ENCODE measurements at places on chromosomes 7 and 10.

GRCh38 chr7:121073463-121074099 lies 85.1 kb downstream of the CPED1 start:
- no peak for DNase-seq

GRCh38 chr10:30431435-30431911 lies 2.5 kb upstream of the MAP3K8 start:
- no peak for DNase-seq

GRCh38 chr10:9024210-9024609 lies 969.7 kb downstream of the GATA3 start:
- DNase-seq, result no peak

DNA sequence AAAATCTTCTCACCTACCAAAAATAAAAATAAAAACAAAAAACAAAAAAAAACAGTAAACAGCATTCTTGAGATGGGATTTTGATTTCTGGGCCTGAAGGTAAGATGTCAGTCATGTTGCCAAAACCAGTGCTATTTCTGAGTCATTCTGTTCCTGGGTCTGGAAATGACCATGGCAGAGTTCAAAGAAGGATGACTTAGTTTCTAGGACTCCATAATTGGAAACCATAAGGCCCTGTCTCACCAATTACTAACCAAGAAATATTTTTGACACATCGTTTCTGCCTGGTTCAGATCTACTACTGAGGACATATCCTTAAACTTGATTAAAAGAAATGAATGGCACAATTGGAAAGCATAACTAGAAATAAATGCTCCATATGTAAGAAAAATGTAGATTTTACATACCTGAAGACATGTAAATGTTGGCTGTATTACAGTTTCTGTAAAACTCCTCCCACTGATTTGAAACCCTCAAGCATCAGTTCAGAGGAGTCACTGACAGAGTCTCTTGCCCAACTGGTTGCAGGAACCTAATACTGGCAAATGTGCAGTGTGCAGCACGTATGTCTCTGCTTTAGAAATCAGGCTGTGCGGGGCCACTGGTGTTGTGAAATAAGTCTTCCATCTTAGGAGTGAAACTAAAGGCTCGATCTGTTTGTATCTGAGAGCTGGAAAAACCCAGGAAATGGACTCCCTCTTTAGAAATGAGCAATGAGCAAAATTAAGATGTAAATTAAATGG lies 84.8 kb upstream of the EGR2 start:
- no peak for DNase-seq

DNA sequence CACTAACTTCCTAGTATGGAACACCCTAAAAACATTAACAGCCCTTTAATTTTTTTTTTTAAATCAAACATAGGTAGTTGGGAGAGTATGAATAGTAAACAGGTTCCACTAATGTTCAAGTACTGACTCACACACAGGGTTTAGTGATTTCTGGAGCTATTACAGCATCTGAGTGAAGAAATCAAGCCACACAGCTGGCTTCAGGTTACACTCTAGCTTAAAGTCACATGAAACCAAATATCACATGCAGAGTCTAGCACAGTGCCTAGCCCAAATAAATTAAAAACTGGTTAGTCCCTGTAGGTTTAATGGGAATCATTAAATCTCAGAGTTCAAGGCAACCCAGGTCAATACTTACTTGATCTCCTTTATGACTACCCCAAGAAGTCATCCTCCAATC lies 11.6 kb downstream of the PANK1 start:
- no peak for DNase-seq

DNA sequence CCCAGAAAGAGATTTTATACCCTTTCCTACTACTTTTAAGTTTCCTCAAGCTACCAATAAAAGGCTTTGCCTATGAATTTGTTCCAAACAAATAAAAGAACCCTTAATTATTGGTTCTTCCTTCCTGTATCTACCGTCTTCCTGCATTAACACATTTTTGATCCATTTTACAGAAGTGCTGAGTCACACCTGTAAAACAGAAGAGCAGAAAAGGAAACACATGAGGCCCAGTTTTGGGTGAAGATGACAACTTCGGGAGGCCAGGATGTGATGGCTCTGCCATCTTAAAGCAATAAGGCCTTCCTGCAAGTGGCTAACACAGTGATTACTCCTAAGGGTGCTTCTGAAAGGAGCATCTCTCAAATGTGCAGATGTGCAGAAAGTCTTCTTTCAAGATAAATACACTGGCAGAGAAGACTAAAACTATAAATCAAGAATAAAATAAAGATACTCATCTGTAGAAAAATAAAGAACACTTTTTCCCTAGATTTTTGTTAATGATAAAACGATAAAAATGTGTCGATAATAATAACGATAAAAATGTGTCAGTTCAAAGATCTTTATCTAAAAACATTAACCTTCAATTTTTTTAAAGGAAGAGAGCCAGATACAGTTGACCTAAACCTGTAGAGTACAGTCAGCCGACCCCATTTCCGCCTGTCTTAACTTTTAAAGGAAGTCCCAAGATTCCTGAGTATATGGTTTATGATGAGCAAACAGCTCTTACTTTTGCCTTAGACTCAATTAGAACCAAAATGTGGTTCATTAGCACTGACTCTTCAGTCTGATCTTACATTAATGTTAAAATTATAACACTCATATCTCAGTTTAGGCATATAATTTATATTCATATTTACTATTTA lies 108.6 kb downstream of the UBE2H start:
- no peak for DNase-seq

GRCh38 chr10:132471484-132471883 lies 66.1 kb upstream of the INPP5A start:
- no peak for DNase-seq

GRCh38 chr7:121103579-121103978 lies 115.1 kb downstream of the CPED1 start:
- DNase-seq, result no peak

DNA sequence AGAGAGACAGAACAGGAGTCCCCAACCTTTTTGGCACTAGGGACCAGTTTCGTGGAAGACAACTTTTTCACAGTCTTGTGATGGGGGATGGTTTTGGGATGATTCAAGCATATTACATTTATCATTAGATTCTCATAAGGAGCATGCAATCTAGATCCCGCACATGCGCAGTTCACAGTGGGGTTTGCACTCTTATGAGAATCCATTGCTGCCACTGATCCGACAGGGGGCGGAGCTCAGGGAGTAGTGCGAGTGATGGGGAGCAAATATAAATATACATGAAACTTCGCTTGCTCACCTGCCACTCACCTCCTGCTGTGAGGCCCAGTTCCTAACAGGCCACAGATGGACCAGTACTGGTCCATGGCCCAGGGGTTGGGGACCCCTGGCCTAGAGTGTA lies 14.2 kb downstream of the CCL26 start:
- DNase-seq, result no peak

Measured in MM.1S (cell line).